ENCODE measurements at places on chromosomes 12 and 14.

- DNase-seq: no peak
These were observed 322.3 kb upstream of the FAR2 start for GRCh38 chr12:28826766-28827165.

- DNase-seq: peak; percentile 62
These were observed 42.5 kb downstream of the SMIM41 start for GRCh38 chr12:52121824-52122539.

DNA sequence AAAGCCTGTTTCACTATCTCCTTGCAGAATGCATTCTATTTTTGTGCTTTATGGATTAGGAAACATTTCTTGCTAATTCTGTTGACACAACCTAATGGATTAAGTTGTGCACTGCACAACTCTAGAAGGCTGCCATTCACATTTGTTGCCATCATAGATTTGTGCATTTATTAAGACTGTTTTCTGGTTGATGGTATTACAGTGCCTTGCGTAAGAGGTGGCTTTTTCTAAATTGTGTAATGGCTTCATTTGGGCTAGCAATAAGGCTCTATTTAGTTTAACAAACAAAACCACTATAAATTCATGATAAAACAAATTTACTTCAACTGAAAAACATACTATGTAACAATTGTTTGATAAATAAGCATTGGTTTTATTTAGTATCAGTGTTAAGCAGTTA, 175.9 kb downstream of the TRHDE start:
- no peak for DNase-seq

DNA sequence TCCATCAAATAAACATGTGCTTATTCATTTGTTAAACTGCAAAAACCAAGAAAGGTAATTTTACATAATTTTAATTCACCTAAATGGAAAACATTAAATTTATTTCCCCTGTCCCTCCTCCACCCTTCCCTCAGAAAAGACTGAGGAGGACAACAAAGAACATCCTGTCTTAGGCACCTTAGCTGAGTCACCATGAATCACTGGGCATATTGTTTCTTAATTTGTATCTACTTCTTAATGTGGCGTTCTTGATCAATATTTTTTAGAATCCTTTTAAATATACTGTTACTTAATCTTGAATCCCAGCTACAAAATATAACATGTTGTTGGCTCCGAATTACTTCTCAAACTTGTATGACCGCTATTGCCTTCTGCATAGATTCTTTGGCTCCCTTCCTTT, 23.5 kb downstream of the SIX6 start:
- no peak for DNase-seq

GRCh38 chr12:109346920-109347319, 780 bp upstream of the MYO1H start:
- DNase-seq: no peak

GRCh38 chr14:89165189-89166181, 251.5 kb downstream of the FOXN3 start:
- no peak for DNase-seq

- DNase-seq: no peak
These were observed 217.7 kb downstream of the SLC15A4 start for GRCh38 chr12:128606051-128606450.

DNA sequence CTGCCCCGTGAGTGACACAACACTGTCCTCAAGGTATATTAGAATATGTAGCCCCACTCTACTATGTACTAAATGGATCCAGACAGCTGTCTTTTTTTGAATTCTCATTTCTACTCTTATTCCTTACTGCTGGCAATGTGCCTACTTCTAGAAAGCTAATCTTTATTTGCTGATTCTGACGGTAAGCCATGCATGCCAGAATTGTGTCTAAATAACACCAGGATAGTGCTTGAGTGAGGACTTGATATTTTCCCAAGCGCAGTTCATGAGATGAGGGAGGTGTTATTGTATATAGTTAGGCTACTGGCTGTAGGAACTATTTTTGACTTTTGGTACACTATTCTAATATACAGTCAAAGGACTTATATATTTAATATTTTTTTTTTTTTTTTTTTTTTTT, 316.2 kb upstream of the NAV3 start:
- no peak for DNase-seq

DNA sequence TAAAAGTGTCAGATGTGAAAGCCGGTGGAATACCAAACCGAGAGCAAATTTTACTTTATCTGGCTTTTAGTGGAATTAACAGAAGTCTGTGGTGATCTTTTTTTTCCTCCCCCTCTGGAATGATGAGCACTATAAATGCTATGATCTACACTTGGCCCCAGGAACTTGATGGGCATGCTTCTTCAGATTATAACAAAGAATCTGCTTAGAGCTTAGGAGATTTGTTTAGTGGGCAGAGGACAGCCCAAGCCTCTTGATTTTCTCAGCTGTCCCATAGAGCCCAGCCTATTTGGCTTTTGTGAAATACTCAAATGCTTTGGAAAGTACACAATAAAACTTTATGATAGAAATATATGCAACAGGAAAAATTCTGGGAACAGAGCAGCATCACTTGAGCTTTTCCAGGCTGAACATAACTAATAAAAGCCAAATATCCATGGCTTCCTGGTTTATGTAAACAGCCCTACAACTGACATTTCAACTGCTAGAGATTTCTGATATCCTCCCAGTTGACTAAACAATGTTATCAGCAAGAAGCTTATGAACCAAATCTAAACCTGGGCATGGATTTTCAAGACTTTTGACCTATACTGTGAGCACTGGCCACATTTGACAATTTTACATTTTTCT, 149.6 kb downstream of the PLXNC1 start:
- DNase-seq: no peak

GRCh38 chr14:30551460-30551859, 7.5 kb upstream of the G2E3 start:
- DNase-seq: no peak

Measured in stimulated activated CD4-positive, alpha-beta T cell treated with anti-CD3 and anti-CD28 coated beads, TNF-alpha, amount 100 ng/mL, for 24 hours (primary cell).